Myocyte (in vitro differentiated cells): ENCODE measurements at places on chromosomes 1 and 21.

GRCh38 chr21:31088474-31088751 lies 50.1 kb upstream of the KRTAP19-8 start:
- DNase-seq = no peak

DNA sequence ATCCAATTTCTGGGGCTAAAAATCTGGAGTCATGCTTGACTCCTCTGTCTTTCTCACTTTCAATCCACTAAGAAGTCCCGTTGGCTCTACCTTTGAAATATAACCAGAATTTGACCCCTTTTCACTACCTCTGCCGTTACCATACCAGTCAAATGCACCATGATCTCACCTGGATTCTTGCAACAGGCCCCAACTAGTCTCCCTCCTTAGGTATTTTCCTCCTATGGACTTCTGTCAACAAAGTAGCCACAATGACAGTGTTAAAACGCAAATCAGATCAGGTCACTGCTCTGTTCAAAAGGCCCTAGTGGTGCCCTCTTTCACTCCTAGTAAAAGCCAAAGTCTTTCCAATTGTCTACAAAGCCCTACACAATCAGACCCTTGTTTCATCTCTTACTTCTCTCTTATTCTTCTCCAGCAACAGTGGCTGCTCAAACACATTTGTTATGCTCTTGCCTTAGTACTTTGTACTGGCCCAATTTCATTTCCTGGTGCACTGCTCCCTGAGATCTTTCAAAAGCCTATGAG lies 35.7 kb upstream of the AGL start:
- no peak for DNase-seq

DNA sequence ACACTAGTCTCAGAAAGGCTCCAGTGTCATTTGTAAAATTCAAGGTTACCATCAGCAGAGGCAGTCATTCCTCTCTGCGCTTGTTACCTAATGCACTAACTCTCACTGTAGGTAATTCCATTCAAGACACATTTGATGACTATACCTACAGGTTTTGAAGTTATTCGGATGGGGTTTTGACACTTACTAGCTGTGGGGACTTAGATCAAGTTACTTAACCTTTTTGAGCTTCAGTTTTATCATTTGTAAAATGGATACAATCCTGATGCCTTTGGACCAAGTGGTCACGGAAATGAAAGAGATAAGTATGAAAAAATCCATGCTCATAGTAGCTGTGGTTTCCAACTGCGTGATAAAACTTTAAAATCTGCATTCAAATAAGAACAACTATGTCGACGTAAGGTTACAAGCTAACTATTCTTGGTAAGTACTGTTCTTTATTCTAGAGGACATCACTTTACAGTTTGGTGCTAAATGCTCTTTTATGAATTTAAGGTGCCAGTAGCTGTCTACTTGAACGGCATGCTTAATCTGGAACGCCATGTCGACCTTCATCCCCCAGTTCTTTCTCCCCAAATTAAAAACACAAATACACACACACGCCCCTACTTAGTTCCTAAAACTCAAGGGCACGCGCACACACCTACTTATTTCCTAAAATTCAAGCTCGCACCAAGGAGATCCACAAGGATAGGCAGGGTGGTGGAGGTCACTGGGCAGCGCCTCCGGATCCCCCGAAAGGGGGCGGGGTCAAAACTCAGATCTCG lies 550 bp upstream of the NFYC start:
- no peak for DNase-seq

- DNase-seq = no peak
Measured at GRCh38 chr1:116902027-116902426, 7.7 kb upstream of the PTGFRN start.

DNA sequence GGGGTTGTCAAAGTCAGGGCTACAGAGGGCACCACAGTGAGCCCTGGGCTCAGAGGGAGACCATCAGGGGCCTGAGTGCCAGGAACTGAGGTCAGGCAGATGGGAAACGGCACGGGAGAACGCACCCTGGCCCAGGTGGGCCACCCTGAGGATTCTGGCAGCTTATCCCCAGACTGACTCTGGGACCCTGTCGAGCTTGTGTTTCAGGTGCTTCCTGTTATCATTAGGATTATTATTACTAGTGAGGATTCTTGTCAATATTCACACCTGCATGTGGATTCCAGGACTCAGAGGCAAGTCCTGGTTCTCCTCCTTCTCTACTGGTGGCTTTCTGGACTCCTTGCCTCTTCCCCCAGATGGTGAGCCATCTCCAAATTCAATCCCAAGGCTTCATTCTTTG lies 15.2 kb downstream of the VSIG8 start:
- DNase-seq = no peak

DNA sequence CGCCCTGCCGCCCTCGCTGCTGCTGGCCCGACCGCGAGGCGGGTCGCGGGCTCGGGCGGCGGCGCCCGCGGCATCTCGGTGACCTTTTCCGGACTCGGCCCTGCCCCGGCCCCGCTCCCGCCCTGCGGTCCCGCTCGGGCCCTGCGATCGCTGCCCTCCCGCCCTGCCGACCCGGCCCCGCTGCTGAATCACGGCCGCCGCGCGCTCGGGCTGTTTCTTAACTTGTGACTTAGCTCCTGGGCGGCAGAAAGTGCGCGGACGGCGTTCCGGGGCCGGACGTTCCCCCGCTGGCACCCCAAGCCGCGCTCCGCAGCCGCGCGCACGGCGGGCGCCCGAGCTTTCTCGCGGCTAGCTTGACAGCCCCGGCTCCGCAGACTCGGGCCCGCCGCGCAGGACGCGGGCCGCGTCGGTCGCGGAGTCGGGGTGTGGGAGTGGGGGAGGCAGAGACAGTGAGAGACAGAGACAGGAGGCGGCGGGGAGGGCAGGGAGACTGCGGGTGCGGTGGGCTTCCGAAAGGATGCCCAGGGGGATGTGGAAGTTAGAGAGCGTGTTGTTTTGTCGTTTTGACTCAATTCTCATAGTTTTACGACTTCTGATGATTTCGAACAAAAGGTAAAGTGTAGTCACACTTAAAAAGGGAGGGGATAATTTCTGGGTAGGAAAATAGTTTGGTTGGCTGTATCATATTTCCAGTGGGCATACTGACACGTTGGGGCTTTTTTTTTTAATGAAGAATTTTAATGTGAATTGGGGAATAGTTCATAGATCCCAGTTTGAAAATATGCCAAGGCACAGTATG lies 49.8 kb downstream of the PRDM2 start:
- DNase-seq = peak; percentile 59

DNA sequence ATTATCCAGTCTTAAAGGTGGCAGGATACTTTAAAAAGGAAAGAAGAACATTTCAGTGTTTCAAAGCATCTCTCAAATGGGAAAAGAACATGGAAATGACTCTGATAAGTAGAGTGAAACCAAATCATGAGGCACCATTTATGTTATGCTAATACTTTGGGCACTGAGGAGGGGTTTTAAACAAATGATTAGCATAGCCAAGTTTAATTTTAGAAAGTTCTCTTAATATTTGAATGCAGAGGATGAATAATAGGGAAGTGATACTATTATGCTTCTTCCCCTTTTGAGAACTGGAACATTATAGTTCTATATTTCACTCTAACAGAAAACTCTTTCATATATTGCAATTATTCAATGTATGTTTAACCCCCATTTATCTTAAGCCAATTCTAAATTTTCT lies 1181.9 kb upstream of the PRMT6 start:
- DNase-seq = no peak

GRCh38 chr1:241932845-241933244 lies 24.7 kb upstream of the BECN2 start:
- no peak for DNase-seq

- DNase-seq = peak; percentile 72
Measured at GRCh38 chr21:39153373-39153772, 29.9 kb downstream of the PSMG1 start.

DNA sequence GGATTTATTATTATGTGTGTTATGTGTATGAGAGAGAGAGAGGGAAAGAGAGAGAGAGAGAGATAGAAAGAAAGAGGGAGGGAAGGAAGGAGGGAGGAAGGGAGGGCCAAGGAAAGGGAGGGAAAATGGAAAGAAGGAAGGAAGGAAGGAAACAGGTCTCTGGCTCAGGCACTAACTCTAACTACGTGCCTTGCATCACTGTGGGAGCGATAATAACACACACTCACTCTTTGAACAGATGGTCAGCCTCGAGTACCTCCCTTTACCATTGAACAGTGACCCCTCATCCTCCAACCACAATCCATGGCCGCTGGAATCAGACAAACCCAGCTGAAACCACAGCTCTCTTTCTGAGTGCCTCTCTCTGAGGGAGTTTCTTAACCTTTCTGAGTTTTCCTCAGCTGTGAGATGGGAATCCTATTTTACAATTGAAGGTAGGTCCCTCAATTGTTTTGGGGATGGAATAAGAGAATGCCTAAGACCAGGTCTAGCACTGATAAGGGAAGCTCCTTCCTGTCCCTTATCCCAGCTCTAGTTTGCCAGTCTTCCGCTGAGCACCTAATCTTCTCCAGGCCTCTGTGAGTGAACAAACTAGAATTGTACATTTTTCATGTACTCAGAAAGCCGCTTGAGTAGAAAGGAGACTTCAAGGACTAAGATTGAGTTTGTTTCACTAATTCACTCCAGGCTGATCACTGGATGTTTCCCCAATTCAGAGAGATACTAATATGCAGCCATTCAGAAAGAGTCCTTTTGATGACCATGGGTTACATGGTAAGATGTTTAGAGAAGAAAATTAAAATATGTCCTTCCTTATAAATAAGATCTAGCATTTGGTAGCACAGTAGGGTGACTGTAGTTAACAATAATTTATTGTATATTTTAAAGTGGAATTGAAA lies 62.8 kb downstream of the IRF2BP2 start:
- DNase-seq = peak; percentile 77

DNA sequence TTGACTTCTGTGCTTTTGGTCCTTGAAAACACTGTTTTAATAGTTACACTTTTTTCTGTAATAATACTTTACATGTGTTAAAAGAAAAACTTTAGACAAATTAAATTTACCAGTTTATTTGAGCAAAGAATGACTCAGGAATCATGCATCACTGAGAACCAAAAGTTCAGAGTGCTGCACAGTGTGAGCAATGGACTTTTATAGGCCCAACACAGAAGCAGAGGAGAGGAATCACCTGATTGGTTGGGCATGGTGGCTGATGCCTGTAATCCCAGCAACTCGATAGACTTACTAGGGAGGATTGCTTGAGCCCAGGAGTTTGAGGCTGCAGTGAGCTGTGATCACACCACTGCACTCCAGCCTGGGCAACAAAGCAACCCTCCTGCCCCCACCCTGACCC lies 29.3 kb downstream of the ZNF648 start:
- DNase-seq = no peak

GRCh38 chr1:233144434-233144833 lies 151.1 kb downstream of the PCNX2 start:
- DNase-seq = no peak

GRCh38 chr1:182054698-182055326 lies 6.7 kb downstream of the ZNF648 start:
- DNase-seq = peak; percentile 43

DNA sequence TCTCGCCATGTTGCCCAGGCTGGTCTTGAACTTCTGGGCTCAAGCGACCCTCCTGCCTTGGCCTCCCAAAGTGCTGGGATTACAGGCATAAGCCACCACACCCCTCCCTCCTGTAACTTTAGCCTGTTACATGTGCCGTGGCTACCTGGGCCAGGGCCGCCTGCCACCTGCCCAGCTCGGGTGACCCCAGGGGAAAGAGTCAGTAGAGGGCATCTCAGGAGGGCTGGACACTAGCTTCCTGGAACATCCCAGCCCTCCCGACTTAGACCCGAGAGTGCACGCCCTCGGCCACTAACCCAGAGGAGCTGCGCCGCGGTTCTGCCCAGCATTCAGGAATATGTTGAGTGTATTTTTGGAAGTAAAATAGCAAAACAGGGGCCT lies 40.4 kb upstream of the TMEM52 start:
- no peak for DNase-seq

GRCh38 chr1:70586046-70586445 lies 175.0 kb downstream of the CTH start:
- DNase-seq = no peak

- DNase-seq = no peak
Measured at GRCh38 chr1:3002349-3003038, 18.8 kb upstream of the ACTRT2 start.

- DNase-seq = no peak
Measured at GRCh38 chr1:167209044-167209443, 11.6 kb upstream of the POU2F1 start.

GRCh38 chr1:211328866-211329475 lies 2.3 kb downstream of the TRAF5 start:
- no peak for DNase-seq

DNA sequence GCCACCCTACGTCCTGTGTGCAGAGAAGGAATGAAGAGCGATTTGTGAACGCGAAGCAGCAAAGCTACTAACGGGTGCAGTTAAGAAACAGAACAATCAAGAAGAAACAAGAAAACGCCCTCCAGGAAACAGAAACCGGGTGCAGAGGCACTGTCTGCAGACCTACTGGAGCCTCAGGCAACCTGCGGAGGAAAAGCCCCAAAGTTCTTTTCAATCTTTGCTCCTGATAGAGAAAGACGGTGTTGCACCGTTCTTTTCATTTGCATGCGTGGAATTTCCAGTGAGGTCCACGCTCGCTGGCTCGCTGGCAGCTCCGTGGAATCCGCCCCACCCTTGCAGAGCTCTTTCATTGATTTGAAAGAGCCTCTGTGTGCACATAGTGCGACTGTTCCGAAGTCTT lies 37.0 kb upstream of the PDE9A start:
- no peak for DNase-seq

- DNase-seq = no peak
Measured at GRCh38 chr1:32232558-32233304, 10.5 kb downstream of the EIF3I start.

- no peak for DNase-seq
Measured at GRCh38 chr1:244217711-244218110, 166.6 kb downstream of the ZBTB18 start.

DNA sequence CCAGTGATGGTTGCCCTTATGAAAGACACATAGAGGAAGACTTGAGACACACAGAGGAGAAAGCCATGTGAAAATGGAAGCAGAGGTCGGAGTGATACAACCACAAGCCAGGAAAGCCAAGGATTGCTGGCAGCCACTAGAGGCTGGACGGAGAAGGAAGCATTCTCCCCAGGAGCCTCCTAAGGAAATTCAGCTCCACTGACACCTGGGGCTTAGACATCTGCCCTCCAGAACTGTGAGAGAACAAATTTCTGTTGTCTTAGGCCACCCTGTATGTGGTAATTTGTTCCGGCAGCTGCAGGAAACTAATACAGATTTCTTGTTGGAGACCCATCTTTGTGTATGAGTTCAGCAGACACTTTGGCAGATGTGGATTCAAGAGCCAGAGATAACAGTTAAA lies 126.9 kb upstream of the ATP1A1 start:
- DNase-seq = no peak

GRCh38 chr21:33994373-33994772 lies 78.8 kb upstream of the ATP5PO start:
- DNase-seq = no peak

GRCh38 chr1:164583835-164584539 lies 25.0 kb downstream of the PBX1 start:
- DNase-seq = no peak

- DNase-seq = no peak
Measured at GRCh38 chr1:100717218-100717617, 2.3 kb upstream of the VCAM1 start.

GRCh38 chr1:1989789-1990188 lies 13.8 kb downstream of the CFAP74 start:
- peak; percentile 55 for DNase-seq
